NCI-H2081 (cell line): ENCODE measurements at places on chromosomes 1 and 21.

DNA sequence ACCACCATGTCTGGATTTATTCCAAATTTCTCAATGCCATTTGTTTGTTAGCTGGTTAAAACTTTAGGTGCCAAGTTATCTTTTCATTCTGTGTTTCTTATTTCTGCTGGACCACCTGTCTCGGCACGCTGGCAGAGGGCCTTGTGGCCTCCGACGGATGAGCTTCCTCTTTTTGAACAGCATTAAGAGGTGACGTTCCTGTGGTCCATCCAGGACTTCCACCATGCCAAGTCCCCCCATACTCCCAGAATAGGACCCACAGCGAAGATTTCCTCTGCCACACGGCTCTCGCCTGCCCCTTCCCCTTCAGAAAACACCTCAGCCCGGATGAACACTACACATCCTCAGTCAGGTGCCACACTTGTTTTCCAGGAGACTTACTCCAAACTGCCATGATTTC is 73.8 kb downstream of the NTPCR start:
- DNase-seq, result no peak

DNA sequence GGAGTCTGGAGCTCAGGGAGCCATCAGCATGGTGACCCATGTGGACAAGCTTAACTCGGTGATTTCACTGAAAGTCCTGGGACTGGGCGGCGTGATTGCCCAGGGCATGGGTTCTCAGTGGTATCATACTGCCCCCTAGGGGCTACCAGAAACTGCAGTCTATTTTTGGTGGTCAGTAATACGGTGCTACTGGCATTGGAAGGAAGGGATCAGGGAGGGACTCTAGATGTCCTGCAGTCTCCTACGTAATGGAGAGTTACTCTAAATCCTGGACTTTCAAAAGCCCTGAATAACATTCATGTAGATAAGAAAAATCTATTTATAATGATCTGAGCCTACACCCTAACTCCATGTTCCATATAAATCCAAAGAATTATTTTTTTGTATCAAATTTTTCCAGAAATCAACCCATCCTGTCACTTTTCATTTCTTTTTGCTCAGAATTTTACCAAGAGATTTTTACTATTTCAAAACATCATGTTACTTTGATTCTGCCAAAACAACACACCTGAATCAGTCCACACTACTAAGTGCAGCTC is 37.3 kb downstream of the PABPC4 start:
- peak; percentile 81 for DNase-seq

GRCh38 chr1:56424744-56425493 is 154.4 kb downstream of the PLPP3 start:
- no peak for DNase-seq

GRCh38 chr1:29590583-29591565 is 354.6 kb downstream of the PTPRU start:
- no peak for DNase-seq

DNA sequence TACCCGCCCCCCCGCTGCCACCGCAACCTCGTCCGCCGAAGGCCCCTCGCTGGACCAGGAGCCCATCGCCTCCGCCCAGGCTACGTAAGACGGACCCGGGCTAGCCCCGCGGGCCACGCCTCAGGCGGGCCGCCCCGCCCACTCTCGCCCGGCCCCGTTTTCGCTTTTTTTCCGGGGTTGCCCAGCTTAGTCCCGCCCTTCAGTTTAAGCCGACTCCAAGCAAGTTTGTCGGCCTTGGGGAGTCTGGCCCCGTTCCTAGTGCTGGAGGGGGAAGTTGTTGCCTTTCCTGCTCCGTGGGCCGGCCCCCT is 3.0 kb downstream of the RUSC1 start:
- peak; percentile 61 for DNase-seq
